Activated naive CD8-positive, alpha-beta T cell treated with anti-CD3 and anti-CD28 coated beads for 36 hours (primary cell): ENCODE measurements at places on chromosomes 5 and 9. TPM values are rescaled to one million over a fixed set of nuclear protein-coding genes. Genes with fewer than 3 reads are reported as not detected.

DNA sequence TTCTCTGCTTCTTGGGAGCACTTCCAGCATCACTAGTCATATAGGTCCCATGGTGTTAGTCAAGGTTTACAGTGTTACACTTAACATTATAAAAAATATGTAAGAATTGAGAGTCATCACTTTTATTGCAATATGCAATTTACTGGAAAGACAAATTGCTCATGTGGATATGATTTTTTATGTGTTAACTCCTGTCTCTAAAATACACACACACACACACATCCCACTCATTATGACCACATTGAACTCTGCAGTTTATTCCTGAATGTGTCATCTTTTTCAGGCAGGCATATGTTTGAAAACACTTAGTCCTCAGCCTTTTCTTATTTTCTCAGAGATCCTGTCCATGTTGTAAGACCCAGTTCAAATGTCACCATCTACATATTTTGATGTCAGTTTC is 148.5 kb upstream of the MRPS30 start:
- DNase-seq = no peak

Gene NPR3
- not detected for total RNA-seq

Gene NIM1K
- total RNA-seq = 2.0 TPM

DNA sequence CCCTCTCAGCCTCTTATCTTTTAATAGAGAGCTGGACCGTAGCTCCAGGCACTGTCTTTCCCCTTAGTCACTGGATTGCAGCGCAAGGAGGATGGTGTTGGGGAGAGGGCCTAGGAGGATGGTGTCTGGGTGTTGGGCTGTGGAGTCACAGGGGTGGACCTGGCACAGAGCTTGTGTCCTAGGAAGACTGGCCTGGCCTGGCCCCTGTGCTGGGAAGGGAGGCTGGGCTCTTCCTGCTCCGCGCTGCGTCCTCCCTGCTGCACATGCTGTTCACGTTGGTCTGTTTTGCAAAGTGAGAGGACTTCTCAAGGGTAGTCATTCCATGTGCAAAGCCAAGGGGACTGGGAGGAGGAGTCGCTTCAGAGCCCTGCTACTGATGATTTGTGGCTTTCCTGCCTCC is 123.9 kb downstream of the EHMT1 start:
- DNase-seq = no peak

GRCh38 chr5:72434781-72435437 is 72.3 kb downstream of the ZNF366 start:
- no peak for DNase-seq

Gene CYFIP2
- total RNA-seq = 325 TPM

DNA sequence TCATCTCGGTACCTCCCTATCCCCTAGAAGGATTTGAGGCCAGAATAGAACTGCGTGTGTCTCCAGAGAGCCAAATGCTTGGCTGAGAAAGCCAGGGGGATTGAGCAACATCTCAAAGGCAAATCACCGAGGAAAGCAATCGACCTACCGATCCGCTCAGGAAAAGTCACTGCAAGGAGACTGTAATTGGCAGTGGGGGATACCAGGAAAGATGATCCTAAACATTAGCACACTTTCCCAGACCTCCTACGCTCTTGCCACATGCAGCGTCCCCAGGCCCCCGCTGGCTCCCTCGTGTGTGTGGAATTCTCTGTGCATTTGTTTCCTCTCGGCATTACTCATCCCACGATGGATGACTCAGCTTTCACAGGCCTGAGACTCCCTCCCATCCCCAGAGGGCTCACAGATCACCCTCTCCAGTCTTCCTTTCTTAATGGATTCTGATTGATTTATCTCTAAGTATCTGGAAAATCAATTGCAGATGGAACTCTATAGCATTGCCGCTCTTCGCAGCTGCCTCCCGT is 82.2 kb upstream of the ICE1 start:
- no peak for DNase-seq

DNA sequence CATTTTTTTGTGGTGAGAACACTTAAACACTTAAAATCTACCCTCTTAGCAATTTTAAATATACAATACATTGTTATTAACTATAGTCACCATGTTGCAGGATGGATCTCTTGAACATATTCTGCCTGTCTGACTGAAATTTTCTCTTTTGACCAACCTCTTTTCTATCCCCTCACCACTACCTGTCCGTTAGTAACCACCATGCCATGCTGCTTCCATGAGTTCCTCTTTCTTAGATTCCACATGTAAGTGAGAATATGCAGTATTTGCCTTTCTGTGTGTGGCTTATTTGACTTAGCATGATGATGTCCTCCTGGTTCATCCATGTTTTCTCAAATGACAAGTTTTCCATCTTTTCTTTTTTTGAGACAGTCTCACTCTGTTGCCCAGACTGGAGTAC is 48.5 kb upstream of the NAA35 start:
- DNase-seq = no peak

- no peak for DNase-seq
Measured at GRCh38 chr5:57976506-57976905, 483.4 kb downstream of the PLK2 start.

DNA sequence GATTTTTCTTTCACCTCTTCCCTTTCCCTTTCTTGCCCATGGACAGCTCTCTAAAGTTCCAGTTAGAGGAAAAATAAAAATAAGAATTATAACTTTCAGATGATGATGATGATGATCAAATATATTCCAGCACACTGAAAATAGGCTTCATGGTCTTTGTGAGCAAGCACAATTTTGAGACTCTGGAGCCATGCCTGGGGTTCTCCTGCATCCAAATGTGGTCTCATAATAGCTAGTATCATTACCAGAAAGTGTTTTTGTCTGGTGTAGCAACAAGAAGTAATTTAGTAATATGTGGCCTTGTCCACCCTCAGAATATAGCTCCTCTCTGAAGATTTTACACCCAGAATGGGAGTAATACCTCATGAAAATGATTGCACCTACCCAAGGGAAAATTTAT is 150.4 kb downstream of the SNCAIP start:
- DNase-seq = no peak

- no peak for DNase-seq
Measured at GRCh38 chr5:135437796-135438560, 9.2 kb downstream of the DCANP1 start.

DNA sequence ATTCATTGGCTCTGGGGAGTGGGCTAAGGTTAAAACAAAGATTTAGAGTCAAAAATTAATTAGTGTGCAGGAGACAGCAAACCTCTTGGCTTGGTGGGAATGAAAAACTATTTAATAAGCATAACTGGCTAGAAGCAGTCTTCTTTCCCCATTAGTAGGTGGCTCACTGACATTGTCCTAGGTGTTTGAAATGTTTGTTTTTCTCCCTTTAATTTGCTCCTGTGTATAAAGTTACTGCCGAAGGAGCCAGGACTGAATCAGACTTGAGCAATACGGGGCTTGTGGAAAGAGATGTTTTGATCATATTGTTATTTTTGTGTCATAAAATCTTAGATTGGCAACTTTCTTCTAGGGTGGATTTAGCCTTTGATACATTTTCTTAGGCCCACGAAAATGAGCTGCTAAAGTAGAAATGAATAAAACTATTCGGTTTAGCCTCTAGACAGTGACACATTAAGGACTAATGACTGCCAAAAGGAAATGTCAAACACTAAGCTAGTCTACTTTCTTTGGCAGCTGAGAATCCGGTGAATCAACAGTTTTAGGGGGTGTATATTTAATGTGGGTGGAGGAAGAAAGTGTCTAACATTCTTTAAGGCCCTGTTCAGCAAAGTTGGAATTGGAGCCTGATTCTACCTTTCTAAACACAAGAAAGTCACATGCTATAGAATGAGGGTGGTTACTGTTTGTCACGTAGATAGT is 30.2 kb downstream of the LRRTM2 start:
- DNase-seq = no peak

Gene EGFLAM
- not detected for total RNA-seq

DNA sequence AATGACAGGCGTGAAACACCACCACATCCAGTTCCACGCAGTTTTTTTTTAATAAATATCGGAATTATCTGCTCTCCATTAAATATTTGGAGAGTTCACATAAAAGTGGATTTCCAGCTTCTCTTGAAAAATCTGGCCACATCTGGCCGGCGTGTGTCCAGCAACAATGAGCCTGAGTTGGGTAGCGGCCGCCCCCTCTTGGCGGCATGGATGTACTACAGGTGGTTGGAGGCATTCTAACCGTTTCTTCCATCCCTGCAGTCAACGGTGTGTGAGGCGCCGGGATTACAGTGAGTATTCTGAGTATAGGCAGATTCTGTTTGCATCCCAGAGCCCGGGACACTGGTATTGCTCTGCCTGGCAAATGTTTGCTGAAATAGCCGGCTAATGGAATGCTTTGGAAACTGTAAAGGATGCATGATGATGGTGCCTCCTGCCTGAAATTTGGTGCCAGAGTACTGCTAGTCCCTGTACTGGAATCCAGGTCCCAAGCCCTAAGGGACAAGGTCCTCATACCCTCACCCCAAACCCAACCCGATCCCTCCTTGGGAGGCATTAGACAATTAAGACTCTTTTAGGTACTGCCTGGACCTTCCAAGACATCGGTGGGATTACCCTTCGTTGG is 13.6 kb upstream of the GM2A start:
- peak; percentile 60 for DNase-seq

DNA sequence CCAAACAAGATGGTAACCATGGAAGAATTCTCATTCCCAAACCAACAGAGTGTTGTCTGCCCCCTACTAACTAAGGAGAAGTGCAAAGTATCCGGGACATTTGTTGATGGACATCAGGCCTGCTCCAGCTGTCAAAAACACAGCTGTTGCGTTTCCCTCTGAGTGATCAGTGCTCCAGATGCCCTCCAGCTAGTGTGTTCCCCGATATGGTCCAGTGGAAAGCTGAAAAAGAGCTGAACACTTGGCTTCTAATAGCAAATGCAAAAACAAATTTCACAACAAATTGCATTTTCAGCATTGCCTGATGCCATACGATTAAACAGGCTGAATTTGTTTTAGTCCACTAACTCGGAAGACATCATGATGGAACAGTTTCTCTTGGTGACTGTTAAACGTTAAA is 1398.7 kb downstream of the PTPRD start:
- DNase-seq = no peak

- DNase-seq = no peak
Measured at GRCh38 chr5:172901012-172901780, 58.0 kb upstream of the RPL26L1 start.

Gene SUSD3
- total RNA-seq = 28.8 TPM

- DNase-seq = no peak
Measured at GRCh38 chr9:109369285-109369684, 48.4 kb upstream of the EPB41L4B start.

- DNase-seq = no peak
Measured at GRCh38 chr5:122073864-122074263, 4.2 kb downstream of the LOX start.

DNA sequence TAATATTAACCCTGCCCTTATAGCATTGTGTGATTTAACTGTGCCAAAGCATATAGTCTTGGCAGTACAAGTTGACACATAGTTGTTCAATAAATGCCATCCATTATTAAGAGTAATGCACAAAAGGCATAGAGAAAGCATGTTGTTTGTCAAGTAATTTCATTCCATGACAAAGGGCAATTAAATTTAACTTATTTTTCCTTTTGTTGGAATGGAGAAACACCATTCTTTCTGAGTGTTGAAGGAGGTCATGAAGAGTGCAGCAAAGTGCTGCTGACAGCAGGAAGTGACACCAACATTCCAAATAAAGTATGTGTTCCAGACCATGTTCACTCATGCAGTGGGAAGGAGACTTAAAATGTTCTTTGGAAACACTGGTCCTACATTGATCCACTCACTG is 29.1 kb downstream of the ANKDD1B start:
- DNase-seq = no peak

- no peak for DNase-seq
Measured at GRCh38 chr9:750249-750967, 91.1 kb upstream of the DMRT1 start.

DNA sequence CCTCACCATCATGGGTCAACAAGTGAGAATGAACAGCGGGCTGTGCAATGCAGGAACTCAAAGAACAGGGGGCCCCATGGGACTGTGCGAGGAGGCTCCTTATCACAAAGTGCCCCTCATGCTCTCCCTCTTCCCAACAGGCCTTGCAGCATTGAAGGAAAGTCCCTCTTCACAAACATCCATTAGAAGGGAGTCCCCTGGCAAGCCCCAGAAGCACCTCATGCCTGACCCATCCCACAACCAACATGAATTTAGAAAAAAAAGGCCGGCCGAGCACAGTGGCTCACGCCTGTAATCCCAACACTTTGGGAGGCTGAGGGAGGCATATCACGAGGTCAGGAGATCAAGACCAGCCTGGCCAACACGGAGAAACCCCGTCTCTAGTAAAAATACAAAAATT is 122.6 kb upstream of the FSTL4 start:
- no peak for DNase-seq

Gene PCDHAC2
- total RNA-seq = not detected

DNA sequence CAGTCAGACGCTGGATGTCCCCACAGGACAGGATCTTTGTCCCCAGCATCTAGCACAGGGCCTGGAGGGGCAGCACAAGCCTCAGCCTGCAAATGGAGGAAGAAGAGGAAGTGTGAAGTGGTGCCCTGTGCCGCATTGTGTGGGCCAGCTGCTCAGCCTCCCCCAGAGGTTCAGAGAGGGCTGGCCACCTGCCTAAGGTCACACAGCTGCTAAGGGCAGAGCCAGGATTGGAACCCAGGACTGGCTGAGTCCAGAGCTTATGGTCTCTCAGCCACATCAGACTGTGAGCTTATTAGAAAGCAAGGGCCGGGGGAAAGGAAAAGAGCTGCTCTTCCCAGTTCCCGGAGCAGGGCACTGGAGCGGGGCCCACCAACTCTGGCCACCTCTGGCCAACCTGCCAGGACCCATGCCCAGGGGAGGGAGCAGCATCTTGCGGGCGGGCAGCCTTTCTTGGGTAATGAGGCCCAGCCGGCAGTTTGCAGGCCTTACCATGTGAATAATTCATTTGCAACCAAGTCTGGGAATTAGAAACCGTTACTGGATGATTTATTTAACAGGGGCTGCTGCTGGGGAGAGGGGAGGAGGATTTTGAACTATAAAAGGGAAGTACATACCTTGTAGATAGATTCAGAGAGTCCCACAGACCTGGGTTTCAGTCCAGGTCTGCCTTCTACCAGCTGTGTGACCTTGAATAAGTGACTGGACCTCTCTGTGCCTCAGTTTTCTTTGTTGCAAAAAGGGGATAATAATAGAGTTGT is 11.6 kb upstream of the CRB2 start:
- DNase-seq = no peak

DNA sequence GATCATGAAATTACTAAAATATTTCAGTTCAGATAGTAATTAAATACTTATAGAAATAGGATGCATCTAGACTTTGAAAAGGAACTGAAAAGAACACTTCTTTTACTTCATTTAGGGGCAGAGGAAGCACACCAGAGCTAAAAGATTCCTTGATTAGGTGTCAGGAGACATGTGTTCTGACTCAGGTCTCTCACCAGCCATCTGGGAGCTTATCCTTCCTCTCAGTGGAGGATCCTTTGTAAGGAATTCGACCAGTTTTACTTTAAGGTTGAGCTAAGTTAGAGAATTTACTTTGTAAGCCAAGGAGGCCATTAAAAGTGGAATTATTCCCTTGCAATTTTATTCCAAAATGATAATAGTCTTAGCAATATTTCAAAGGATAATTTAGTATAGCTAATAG is 16.7 kb downstream of the VCAN start:
- no peak for DNase-seq

Gene RASEF
- total RNA-seq = not detected

Gene CAMK4
- 66.6 TPM for total RNA-seq
